HFFc6 (cell line): ENCODE measurements at places on chromosomes 2 and 18.

DNA sequence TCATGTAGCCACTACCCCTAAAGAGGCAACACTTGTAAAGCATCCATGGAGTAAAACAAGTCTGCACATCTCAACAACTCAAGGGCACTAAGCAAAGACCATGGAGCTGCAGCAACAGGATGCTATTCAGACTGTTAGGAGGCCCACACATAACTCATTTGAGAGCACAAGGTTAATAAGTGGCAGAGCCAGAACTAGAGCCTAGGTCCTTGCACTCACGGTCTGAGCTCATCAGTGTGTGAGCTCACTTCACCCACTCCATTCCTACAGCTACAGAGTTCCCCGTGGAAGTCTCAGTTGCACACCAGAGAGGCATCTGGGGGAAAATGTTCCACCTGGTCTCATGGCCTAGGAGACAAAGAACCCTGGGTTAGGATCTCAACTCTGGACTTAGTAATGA, 35.0 kb downstream of the TTC32 start:
- no peak for DNase-seq

- peak; percentile 1 for DNase-seq
Observed at GRCh38 chr2:102606353-102606752, 13.0 kb upstream of the SLC9A2 start.

- DNase-seq, result peak; percentile 22
Observed at GRCh38 chr2:28327956-28328922, 64.4 kb upstream of the FOSL2 start.

DNA sequence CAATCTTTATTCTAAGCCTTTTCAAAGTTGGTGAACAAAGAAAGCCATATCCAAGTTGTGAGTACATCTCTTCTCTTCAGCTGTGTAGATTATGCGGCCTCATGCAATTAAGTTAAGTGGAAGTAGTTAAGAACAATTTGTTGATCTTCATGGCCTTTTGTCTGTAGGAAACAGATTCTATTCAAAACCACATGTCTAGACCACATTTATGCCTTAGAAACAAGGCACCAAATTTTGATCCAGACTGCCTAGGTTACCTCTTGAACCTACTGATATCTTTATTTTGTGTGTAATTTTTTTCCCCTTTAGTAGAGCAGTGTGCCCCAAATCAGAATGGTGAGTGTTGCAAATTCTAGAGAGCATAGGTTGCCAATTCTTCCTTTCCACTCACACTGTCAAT, 101.6 kb upstream of the CERS6 start:
- no peak for DNase-seq

DNA sequence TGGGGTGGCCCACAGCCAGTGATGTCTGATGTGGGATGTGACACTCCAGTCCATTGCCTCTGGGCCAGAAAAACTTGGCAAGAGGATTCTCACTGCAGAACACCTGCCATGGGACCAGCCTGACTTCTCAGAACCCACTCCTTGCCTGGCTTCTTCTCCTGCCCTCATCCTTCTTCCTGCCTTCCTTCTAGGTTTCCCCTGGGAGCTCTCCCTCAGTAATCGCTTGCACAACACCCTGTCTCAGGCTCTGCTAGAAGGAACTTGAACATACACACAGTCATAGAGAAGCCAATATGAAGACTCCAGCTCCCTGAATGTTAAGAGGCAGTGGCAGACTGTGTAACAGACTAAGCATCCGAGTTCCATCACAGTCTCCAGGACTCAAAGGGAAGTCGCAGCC, 4.3 kb upstream of the COL6A3 start:
- no peak for DNase-seq
